ENCODE measurements at places on chromosomes 6 and 20. TPM values are rescaled to one million over a fixed set of nuclear protein-coding genes. Genes with fewer than 3 reads are reported as not detected.

NFATC2 gene
- 11.4 TPM for total RNA-seq

MOG gene
- not detected for total RNA-seq

SIRPD gene
- total RNA-seq, result 0.40 TPM

BTN1A1 gene
- not detected for total RNA-seq

PPP1R16B gene
- 4.1 TPM for total RNA-seq

SYCP2L gene
- total RNA-seq, result 0.37 TPM

MLIP gene
- total RNA-seq, result 0.20 TPM

EFCAB8 gene
- 0.20 TPM for total RNA-seq

SIRPB2 gene
- 3.7 TPM for total RNA-seq

SCGN gene
- total RNA-seq, result 3.2 TPM

CCR6 gene
- 1.3 TPM for total RNA-seq

OR2J3 gene
- 0.06 TPM for total RNA-seq

HDGFL1 gene
- not detected for total RNA-seq

B3GALT4 gene
- total RNA-seq, result 25.4 TPM

SPAG4 gene
- total RNA-seq, result 7.2 TPM

NKX2-2 gene
- not detected for total RNA-seq

GLP1R gene
- 0.06 TPM for total RNA-seq

WFDC5 gene
- total RNA-seq, result not detected

ALDH8A1 gene
- 1.0 TPM for total RNA-seq

DOK5 gene
- total RNA-seq, result 15.5 TPM

TAGAP gene
- 8.1 TPM for total RNA-seq

GNAS-AS1 gene
- 1.6 TPM for total RNA-seq

GMPR gene
- total RNA-seq, result 10.4 TPM

SDCBP2 gene
- total RNA-seq, result 176 TPM

MOCS1 gene
- 20.1 TPM for total RNA-seq

DEFB124 gene
- total RNA-seq, result 0.81 TPM

CST3 gene
- total RNA-seq, result 2,306 TPM

RIPOR2 gene
- 3.2 TPM for total RNA-seq

ZFP64 gene
- total RNA-seq, result 16.8 TPM

KCNQ5 gene
- total RNA-seq, result 2.3 TPM

TCF19 gene
- total RNA-seq, result 4.8 TPM

ZBTB46 gene
- total RNA-seq, result 9.0 TPM

RIPOR3 gene
- total RNA-seq, result 6.4 TPM
